Heart left ventricle (tissue), 16 donors: ENCODE measurements at places on chromosomes 3 and 15.

- peaks cover 13% of the 10 kb centered on the region for H3K36me3 ChIP-seq
- peaks cover 57% of the 10 kb centered on the region for H3K4me1 ChIP-seq
- no peak for DNase-seq
These were observed 10.6 kb downstream of the RAB7A start for GRCh38 chr3:128736601-128737000.

- no peaks in the 10 kb centered on the region for H3K27me3 ChIP-seq
- DNase-seq = peak; percentile 17
- no peak overlapping the region for H3K27ac ChIP-seq
- no peaks in the 10 kb centered on the region for H3K36me3 ChIP-seq
- no peaks in the 10 kb centered on the region for H3K4me1 ChIP-seq
These were observed 2.3 kb downstream of the CAMP start for GRCh38 chr3:48225587-48225986.

DNA sequence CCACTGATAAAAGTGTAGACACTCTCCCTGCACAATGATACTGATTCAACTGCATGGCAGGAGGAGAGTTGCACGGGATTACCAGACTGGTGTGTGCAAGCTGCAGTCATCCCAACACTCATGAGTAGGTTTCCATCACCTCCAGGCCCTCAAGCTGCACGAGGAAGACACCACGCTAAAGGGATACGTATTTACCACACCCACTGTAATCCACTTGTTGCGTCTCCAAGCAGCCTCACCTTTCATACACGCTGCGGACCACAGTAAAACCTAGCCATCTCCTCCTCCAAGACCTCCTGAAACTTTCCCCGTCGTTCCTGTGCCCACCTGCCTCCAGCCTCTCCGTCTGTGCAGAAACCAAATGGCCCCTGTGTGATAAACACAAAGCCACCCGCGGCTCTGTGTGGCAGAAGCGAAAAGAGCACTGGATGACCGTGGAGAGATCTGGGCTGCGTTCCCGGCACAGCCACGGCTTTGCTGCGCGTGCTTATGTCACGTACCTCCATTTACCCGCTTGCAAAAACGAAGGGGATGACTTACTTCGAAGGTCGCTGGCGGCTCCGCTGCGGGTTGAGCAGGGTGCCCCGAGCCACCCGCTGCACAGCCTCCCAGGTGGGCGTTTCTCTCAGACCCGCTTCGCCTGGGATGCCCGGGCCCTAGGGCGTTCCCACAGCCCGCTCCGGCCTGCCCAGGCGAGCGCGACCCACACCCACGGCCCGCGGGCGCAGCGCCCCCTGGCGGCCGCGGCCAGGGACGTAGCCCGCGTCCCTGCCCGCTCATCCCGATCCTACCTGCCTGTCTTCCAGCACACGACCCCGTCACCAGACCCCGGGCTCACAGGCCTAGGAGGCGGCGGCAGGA lies 643 bp downstream of the ABCC5 start:
- H3K4me3 ChIP-seq = peak overlapping the region; percentile 75
- DNase-seq = peak; percentile 68
- peaks cover 15% of the 10 kb centered on the region for H3K4me1 ChIP-seq
- H3K27me3 ChIP-seq = no peaks in the 10 kb centered on the region

- no peaks in the 10 kb centered on the region for H3K27me3 ChIP-seq
- H3K36me3 ChIP-seq = no peaks in the 10 kb centered on the region
- H3K4me3 ChIP-seq = no peak overlapping the region
- no peak overlapping the region for H3K27ac ChIP-seq
These were observed 12.9 kb downstream of the OPA1 start for GRCh38 chr3:193605876-193606275.

DNA sequence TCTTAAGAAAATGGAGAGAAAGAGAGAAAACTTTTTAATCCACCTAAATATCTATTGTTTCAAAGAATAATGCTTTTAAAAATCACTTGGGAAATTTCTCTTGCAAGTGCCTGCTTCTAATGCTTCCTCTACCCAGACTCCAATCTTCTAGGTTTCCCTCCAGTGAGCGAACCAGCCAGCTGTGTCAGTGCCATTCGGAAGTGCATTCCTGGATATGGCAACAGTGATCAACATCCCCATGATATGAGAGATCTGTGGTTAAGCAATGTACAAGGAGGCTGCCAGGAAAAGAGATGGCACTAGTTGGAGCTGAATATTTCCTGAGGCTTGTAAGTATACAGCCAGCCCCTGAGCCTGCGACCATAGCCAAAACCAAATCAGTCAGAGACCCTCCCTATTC lies 53.3 kb upstream of the KCNMB2 start:
- no peak for DNase-seq
- H3K27ac ChIP-seq = no peak overlapping the region
- no peak overlapping the region for H3K4me3 ChIP-seq
- no peaks in the 10 kb centered on the region for H3K36me3 ChIP-seq

DNA sequence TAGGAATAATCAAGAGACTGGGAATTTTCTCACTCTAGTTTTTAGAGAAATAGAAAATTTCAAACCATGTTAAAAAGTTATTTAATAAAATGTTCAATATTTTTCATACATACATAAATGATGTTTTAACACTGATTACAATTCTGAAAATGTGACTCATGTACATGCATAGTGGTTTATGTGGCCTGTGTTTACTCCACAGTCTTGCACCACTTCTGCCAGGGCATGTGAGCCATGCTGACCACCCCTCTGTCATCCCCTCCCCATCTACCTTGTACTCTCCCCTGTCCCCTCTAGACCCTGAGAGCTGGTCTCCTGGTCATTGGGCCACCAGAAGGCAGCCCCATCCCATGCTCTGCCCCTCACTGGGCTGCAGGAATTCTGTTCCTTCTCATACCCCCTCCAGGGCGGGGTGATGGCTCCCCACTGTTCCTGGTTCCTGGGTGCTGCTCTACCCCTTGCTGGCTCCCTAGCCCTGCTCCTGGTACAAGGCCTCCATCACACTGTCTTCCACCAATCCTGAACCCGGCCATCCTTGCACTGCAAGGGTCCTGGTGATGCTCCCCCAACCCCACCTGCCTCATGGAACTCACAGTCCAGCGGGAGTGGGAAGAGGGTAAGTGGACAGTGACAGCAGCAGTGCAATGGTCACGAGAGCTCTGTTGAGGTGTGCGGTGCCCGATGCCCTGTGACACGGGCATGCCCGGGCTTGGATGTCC lies 24.2 kb upstream of the SLC41A3 start:
- DNase-seq = no peak
- no peak overlapping the region for H3K27ac ChIP-seq
- H3K36me3 ChIP-seq = no peaks in the 10 kb centered on the region

GRCh38 chr3:33392703-33393125 lies 47.5 kb downstream of the UBP1 start:
- H3K4me3 ChIP-seq = no peak overlapping the region
- H3K36me3 ChIP-seq = peaks cover 5% of the 10 kb centered on the region
- no peaks in the 10 kb centered on the region for H3K4me1 ChIP-seq

DNA sequence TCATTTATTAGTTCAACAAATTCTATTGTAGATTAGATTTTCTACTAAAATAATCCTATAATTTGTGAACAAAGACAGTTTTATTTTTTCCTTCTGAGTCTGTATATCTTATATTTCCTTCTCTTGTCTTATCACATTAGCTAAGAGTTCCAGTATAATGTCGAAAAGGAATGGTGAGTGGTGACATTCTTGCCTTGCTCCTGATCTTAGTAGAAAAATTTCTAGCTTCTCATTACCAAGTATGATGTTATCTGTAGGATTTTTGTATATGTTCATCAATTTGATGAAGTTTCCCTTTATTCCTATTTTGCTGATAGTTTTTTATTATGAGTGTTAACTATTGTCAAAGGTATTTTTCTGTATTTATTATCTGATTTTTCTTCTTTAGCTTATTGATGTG lies 756.6 kb upstream of the BCHE start:
- H3K4me3 ChIP-seq = no peak overlapping the region
- H3K27me3 ChIP-seq = no peaks in the 10 kb centered on the region
- DNase-seq = no peak
- H3K4me1 ChIP-seq = no peaks in the 10 kb centered on the region
- no peaks in the 10 kb centered on the region for H3K36me3 ChIP-seq

DNA sequence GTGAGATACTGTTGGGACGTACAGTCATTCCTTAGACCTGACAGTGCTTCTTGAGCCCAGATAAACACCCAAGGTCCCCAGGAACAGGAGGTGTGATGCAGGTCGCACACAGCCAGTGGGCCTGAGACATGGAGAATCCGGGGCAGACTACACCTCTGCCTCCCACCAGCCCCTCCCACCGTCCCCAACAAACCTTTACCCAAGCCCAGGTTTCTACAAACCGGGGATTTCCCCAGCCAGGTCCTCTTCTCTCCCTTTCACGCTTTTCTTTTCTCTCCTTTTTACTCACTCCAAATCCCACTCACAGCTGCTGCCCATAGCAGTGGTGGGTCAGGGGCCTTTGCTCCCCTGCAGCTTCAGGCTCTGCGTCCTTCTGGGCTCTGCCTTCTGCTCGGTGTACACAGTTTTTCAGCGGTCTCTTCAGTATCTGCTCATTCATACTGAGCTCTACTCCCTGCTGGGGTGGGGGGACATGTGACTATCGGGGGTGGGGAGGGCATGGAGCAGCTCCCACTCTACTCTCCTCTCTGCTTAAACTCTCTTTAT lies 4.8 kb upstream of the PCSK6 start:
- DNase-seq = no peak
- no peak overlapping the region for H3K27ac ChIP-seq
- H3K4me1 ChIP-seq = peaks cover 10% of the 10 kb centered on the region
- H3K27me3 ChIP-seq = peaks cover 25% of the 10 kb centered on the region
- no peaks in the 10 kb centered on the region for H3K36me3 ChIP-seq
- H3K4me3 ChIP-seq = no peak overlapping the region

- H3K36me3 ChIP-seq = no peaks in the 10 kb centered on the region
- no peaks in the 10 kb centered on the region for H3K4me1 ChIP-seq
These were observed 270.3 kb upstream of the RORA start for GRCh38 chr15:61499376-61499775.

GRCh38 chr3:169668957-169669741 lies 5.6 kb upstream of the MECOM start:
- peak; percentile 79 for DNase-seq
- peaks cover 8% of the 10 kb centered on the region for H3K4me1 ChIP-seq
- peak overlapping the region; percentile 18 for H3K27ac ChIP-seq
- peaks cover 52% of the 10 kb centered on the region for H3K27me3 ChIP-seq
- peak overlapping the region; percentile 58 for H3K4me3 ChIP-seq

DNA sequence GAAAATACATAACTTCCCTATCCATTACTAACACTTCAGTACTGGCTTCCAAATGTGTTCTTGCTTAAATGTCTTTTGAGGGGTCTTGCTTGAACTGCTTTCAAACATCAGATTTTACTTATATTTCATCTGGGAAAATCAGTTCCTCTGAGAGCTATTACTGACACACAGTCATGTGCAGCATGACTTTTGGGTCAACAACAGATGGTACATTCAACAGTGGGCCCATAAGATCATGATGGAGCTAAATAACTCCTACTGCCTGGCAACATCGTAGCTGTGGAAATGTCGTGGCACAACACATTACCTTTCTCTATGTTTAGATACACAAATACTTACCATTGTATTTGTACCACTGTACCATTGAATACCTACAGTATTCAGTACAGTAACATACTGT lies 43.8 kb downstream of the WWTR1 start:
- H3K4me3 ChIP-seq = no peak overlapping the region
- H3K27ac ChIP-seq = no peak overlapping the region

DNA sequence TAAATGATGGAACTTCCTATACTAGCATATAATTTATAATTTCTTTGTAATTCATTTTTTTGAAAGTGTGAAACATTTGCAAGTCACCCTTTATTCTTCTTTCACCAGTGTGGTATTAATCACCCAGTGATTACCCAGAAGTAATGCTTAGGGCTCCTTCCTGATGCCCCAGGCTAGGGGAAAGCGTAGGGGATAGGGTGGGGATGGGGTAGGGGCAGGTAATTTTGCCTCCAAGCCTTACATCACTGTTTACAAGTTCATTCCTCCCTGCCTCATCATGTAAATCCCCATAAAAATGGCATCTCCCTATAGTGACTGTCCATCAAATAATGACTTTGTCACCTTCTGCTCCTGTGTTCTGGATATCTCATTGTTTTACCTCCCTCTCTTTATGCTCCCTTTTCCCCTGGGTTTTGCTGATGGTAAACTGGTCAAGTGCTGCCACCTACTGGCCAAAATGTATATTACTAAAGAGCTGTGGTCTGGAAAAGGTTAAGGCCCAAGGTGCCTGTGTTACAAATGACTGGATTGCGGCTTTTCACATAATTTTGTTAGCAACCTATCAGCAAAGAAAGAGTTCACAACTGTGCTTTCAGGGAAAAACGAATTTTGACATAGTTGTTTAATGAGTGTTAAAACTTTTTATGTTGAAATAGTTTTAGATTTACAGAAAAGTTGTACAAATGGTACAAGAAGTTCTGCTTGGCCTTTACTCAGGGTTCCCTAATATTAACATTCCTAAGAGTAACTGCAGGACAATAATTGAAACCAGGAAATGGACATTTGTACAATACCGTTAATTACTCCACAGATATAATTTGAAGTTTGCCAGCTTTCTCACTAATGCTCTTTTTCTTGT lies 54.7 kb downstream of the ONECUT1 start:
- H3K27me3 ChIP-seq = no peaks in the 10 kb centered on the region
- peak; percentile 52 for DNase-seq
- H3K4me1 ChIP-seq = peaks cover 19% of the 10 kb centered on the region
- H3K4me3 ChIP-seq = no peak overlapping the region

DNA sequence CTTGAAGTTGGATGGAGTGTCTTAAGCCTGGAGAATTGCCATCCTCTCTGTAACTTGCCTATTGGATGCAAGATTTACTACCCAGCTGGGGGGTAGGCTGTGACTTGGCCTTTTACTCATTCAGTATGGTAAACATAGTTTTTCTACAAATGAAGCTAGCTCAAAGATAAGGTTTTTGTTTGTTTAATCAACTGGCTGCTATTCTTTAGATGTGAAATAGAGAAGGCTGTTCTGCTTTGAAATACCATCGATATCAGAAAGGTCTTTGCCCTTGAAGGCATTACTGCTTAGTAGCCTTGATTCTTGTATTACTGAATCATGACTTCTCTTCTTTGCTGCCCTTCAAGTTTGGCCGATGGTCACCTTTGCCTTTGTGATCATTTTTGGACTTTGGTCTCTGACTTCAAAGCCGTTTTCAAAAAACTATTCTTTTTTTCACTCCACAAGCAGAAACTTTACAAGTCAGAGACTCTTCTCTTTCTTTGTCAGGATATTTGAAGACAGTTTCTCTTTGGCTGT lies 83.1 kb downstream of the GAP43 start:
- H3K36me3 ChIP-seq = no peaks in the 10 kb centered on the region
- H3K4me3 ChIP-seq = no peak overlapping the region
- H3K27ac ChIP-seq = no peak overlapping the region
- no peaks in the 10 kb centered on the region for H3K27me3 ChIP-seq

DNA sequence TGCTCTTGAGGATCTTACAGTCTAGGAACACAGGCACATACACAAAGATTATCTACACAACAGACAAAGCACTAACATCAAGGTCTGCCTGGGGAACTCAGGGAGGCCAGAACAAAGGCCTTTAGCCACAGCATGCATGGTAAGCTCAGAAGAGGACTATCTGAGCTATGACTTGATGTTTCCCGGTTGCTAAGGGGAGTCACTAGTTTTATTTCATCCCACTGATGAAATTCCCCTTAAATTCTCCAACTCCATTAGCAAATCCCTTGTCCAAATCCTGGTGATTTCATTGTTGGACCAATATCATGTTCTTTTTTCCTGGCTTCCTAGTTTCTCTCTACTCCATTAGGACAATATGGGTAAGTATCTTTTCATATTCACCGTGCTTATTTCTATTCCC lies 23.3 kb downstream of the FBN1 start:
- H3K36me3 ChIP-seq = no peaks in the 10 kb centered on the region
- H3K4me3 ChIP-seq = no peak overlapping the region
- H3K27ac ChIP-seq = no peak overlapping the region
- H3K4me1 ChIP-seq = peaks cover 2% of the 10 kb centered on the region

- peaks cover 32% of the 10 kb centered on the region for H3K27me3 ChIP-seq
- DNase-seq = no peak
- H3K4me3 ChIP-seq = no peak overlapping the region
- no peaks in the 10 kb centered on the region for H3K4me1 ChIP-seq
These were observed 99.0 kb downstream of the ST8SIA2 start for GRCh38 chr15:92492551-92493115.
